ENCODE measurements at places on chromosomes 4 and X.

- no peak for DNase-seq
Measured at GRCh38 chr4:32775049-32775448, 2054.9 kb downstream of the PCDH7 start.

- no peak for DNase-seq
Measured at GRCh38 chr4:6991771-6992557, 51.2 kb upstream of the TADA2B start.

- no peak for DNase-seq
Measured at GRCh38 chrX:8879750-8880149, 78.6 kb upstream of the FAM9A start.

- DNase-seq: no peak
Measured at GRCh38 chr4:30854531-30854930, 134.4 kb downstream of the PCDH7 start.

- no peak for DNase-seq
Measured at GRCh38 chrX:31154946-31155345, 83.1 kb upstream of the FTHL17 start.
